ENCODE measurements at places on chromosomes 6 and 20. TPM values are rescaled to one million over a fixed set of nuclear protein-coding genes. Genes with fewer than 3 reads are reported as not detected.

GRCh38 chr6:154460306-154461071, 50.0 kb downstream of the CNKSR3 start:
- no peak for DNase-seq

The PAK1IP1 gene
- total RNA-seq, result 9.6 TPM

DNA sequence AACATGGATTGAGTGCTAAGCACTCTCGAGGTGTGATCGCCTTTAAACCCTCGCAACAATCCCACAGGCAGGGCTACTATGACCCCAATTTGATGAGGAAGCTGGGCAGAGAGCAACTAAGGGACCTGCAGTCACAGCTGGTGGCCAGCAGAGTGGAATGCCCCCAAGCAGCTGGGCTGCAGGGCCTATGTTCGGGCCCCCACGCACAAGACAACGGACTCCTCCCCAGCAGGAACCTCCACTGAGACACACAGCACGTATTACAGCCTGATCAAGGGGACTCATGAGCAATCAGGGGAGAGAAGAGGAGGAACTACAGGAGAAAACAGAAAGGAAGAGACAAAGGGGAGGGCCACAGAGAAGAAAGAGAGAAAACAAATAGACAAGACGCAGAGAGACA, 21.7 kb downstream of the CST7 start:
- DNase-seq, result no peak

GRCh38 chr6:73579851-73580246, 59.0 kb upstream of the EEF1A1 start:
- no peak for DNase-seq

GRCh38 chr6:113772961-113773360, 84.2 kb upstream of the MARCKS start:
- no peak for DNase-seq

DNA sequence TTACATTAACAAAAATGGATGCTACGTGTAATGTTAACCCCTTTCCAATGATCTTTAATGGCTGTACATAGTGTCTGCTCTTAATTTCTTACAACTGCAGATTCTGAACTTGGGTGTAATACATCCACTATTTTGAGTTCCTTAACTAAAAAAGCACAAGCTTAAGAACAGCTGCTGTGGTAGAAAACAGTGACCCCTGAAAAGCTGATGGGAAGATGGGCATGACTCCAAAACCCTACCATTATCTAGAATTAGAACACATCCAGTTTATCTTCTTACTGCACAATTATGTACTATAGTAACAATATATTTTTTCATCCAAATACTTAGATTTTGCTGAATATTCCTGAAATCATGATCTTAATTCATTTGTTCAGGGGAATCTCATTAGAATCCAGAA, 49.3 kb downstream of the LYRM4 start:
- DNase-seq, result no peak

GRCh38 chr6:107931894-107932293, 26.1 kb downstream of the SEC63 start:
- no peak for DNase-seq

GRCh38 chr20:62792182-62792939, 3.9 kb upstream of the MRGBP start:
- DNase-seq, result no peak

DNA sequence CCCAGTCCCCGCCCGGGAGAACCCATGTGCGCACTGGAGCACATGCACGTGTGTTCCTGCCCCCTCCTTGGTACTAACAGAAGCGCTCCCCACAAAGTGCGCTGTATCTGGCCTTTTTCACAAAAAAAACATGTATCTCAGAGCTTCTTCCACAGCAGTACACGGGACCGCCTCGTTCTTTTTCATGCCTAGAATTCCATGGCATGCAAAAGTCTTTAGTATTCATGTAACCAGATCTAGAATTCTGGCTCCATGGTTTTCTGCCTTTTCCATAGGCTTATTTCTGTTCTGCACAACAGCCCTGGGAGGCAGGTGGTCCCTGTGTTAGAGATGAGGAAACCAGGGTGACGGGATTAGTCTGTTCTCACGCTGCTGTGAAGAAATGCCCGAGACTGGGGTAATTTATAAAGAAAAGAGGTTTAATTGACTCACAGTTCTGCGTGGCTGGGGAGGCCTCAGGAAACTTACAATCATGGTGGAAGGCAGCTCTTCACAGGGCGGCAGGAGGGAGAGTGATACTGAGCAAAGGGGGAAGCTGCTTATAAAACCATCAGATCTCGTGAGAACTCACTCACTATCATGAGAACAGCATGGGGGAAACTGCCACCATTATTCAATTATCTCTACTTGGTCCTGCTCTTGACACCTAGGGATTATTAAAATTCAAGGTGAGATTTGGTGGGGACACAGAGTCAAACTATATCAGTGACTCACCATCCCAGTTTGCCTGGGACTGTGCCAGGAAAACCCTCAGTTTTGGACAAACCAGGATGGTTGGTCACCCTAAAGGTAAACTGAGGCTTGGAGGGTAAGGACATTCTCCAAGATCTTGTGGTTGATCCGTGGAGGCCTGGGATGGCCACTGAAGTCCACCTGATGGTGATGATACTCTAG, 41.0 kb downstream of the C20orf203 start:
- DNase-seq, result no peak

DNA sequence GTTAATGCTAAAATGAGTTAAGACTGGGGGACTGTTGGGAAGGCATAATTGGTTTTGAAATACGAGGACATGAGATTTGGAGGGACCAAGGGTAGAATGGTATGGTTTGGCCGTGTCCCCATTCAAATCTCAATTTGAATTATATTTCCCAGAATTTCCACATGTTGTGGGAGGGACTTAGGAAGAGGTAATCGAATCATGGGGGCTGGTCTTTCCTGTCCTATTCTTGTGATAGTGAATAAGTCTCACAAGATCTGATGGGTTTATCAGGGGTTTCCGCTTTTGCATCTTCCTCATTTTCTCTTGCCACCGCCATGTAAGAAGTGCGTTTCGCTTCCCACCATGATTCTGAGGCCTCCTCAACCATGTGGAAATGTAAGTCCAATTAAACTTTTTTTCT, 12.7 kb downstream of the ZBTB9 start:
- DNase-seq, result no peak

The DDO gene
- total RNA-seq, result 0.29 TPM

DNA sequence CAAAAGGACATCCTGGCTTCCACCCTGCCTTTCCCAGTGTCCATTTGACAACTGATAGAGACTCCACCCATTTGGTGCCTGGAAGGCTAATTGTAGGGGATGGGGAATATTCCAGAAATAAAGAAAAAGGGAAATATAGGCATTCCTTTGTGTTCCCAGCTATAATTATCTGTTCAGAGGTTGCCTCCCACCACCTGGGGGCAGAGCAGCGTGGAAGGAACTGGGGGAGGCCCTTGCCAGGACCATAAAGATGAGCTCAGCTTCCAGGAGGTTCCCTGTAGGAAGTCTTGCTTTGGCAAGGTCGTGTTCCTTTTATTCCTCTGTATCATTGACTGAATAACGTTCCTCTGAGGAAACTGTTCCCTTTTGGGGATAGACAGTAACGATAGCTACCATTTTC, 214.7 kb downstream of the TFAP2C start:
- no peak for DNase-seq

DNA sequence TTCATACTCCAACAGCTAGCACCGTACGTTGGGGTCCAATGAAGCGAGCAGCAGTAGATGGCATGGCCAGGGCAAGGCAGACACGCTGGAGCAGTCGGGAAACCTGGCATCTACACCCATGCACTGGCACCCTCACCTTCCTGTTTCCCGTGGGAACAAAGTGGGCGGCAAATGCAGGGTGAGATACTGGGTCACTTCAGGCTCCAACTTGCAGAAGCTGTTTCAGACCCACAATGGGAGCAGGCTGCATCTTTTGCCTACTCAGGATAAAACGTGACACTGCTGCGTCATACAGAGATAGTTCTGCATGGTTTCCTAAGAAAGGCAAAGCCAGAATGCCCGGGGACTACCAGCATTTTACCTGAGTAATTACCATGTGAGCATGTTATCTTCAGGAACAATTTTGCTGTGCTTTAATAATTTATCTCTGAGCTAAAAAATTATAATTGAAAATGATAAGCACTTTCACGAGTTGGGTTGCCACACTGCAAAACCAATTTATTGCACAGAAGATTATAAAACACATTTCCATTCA, 10.9 kb upstream of the CD93 start:
- DNase-seq, result no peak

- DNase-seq, result no peak
Observed at GRCh38 chr6:97048771-97049170, 124.2 kb downstream of the KLHL32 start.

DNA sequence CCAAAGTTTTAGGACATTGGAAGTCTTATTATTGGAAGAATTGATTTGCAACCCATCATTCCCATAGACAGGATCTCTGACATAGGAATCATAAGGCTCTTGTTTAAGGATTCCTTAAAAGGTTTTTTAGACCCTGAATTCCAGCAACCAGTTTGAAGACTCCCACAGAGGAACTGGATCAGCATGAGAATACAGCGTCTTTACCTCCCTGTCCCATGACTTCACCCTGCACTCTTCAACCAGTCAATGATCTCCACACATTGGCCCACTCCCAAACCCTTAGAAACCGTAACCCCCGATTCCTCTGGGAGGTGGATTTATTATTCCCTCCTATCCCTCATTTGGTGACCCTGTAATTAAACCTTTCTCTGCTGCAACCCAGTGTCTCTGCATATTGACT, 150.7 kb upstream of the PLCB4 start:
- DNase-seq, result no peak

DNA sequence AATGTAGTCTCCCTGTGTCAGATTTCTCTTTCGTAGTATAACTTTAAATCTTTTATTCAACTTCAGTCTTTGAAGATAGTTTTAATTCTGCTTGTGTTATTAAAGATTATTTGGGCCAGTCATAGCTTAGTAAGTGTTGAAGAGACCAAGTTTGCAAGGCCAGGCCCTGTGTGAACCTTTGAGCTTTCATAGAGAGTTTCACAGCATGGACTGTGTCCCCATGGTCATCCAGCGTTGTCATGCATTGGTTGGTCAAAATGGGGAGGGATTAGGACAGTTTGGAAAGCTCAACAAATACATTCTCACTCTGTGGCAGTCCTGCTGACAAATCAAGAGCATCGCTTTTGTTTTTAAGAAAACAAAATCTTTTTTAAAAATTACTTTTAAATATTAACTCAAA, 74.6 kb upstream of the FAM83B start:
- DNase-seq, result no peak

The HDGFL1 gene
- not detected for total RNA-seq

- DNase-seq, result no peak
Observed at GRCh38 chr6:97322811-97323210, 39.8 kb upstream of the MMS22L start.

GRCh38 chr20:5947276-5947675, 3.1 kb downstream of the TRMT6 start:
- no peak for DNase-seq

The ANGPT4 gene
- total RNA-seq, result 0.13 TPM

The VPS16 gene
- total RNA-seq, result 37.5 TPM

The ZNF391 gene
- 2.1 TPM for total RNA-seq

The RFX6 gene
- not detected for total RNA-seq

GRCh38 chr6:79168695-79168980, 65.8 kb downstream of the HMGN3 start:
- DNase-seq, result no peak

DNA sequence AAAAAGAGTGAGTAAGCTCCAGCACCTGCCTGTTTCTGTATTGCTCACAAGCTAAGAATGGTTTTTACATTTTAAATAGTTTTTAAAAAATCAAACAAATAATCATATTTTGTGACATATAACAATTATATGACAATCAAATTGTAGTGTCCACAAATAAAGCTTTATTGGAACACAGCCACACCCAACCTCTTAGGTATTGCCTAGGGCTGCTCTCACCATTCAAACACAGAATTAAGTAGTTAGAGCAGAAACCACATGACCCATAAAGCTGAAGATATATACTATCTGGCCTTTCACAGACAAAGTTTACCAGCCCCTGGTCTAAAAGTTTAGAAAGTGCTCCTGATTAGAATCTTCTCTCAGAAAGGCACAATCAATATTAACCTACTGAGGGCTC, 11.2 kb downstream of the TNFRSF21 start:
- no peak for DNase-seq

The GABRR2 gene
- total RNA-seq, result 0.45 TPM

- no peak for DNase-seq
Observed at GRCh38 chr6:25997921-25998320, 35.3 kb downstream of the TRIM38 start.

The BCL2L1 gene
- 116 TPM for total RNA-seq

The LINC00237 gene
- total RNA-seq, result not detected

- DNase-seq, result no peak
Observed at GRCh38 chr6:170227996-170228945, 62.6 kb downstream of the DLL1 start.

GRCh38 chr6:127992144-127992543, 91.3 kb upstream of the THEMIS start:
- no peak for DNase-seq

The PLN gene
- total RNA-seq, result 262 TPM

Measured in esophagus muscularis mucosa (tissue), 4 donors.